ENCODE measurements at places on chromosomes 3 and 15.
A peak's percentile ranks its signal among the peaks of the same experiment; 100 is the strongest.

DNA sequence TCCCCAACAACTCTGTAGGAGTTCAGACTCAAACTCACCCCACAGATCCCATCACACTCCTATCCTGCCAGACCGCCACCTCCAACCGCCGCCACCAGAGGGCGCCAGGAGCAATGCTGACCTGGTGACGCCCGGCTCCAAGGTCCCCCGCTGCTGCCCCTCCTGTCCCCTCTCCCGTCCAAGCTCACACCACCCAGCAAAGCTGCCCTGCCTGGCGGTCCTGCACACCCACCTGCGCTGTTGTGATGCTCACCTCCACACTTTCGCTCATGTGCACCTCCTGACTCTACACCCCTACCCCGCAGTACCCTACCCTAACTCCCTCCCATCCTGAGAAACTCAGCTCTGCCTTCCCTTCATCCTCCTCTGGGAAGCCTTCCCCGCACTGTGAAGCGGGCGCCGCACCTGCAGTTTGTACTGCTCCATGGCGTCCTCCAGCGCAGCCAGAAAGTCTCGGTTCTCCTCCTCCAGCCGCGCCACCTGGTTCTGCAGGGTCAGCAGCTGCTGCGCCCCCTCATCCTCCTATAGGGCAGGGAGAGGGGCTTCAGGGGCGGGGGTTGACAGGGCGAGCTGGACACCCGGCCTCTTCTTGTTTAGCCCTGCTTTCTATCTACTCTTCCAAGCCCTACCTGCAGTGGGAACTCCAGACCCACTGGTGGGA is 7.9 kb downstream of the KIF7 start:
- DNase-seq, result peak; percentile 43

DNA sequence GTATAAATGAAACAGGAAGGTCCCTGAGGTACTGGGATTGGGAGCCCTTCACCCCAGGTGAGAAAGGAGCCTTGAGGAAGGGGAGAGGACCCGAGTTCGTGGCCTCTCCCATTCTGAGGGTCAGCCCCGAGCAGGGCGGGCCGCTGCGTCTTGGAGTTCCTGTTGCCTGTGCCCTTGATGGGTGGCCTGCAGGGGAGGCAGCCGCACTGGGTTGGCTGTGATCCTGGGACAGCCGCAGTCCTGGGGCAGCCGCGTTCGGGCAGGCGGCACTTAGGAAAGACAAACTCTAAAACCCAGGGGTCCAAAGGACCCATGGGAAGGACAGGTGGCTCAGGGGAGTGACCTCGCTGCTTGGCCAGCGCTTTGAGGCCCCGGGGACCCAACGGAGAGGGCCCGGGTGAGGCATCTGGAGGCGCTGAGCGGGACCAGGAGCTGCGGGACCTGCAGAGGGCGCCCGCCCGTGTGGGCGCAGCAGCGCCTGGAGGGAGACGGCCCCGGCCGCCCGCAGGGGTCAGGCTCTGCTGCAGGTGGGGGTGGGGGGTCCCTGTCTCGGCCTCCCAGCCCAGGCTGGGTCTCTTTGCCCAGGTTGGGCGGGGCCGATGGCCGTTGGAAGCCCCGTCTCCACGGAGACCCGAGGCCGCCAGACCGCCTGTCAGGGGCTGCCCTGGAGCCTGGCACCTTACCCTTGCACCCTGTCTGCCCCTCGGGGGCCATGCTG is 65.1 kb downstream of the HMCES start:
- no peak for DNase-seq

GRCh38 chr3:127539366-127540060 is 51.0 kb downstream of the TPRA1 start:
- no peak for DNase-seq

- no peak for DNase-seq
Observed at GRCh38 chr3:22115581-22115980, 364.6 kb upstream of the ZNF385D start.
